ENCODE measurements at places on chromosomes 5 and 9.

DNA sequence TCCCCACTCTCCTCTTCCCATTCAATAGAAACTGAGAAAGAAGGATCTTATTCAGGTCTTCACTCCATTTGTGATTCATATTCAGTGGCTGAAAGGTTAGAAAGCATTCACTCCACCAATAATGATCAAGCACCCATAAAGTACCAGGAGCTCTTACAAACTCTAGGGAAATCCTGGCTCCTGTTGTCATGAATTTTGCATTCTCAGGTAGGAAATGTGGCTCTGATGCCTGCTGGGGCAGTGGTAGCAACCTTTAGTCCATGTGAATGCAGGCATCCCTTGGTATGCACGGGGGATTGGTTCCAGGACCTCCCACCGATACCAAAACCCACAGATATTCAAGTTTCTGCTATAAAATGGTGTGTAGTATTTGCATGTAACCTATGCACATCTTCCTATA lies 3.6 kb upstream of the RORB start:
- no peak for DNase-seq

DNA sequence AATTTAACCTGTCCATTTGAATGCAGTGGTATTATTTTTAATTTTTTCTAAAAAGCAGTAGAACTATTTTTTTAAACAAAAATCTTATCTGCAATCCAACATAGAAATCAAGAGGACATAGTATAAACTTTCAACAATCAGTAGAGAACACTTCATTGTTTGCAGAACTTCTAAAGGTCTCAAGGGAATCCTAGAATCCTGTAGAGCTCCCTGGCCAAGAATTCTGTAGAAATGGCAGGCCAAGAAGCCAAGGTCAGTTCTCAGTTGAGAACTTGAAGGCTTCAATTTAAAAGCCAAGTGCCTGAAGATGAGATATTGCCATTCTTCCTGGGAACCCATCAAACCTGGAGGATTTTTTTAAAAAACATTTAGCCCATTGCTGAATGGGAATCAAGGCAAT lies 199.2 kb upstream of the KLF4 start:
- DNase-seq = no peak

DNA sequence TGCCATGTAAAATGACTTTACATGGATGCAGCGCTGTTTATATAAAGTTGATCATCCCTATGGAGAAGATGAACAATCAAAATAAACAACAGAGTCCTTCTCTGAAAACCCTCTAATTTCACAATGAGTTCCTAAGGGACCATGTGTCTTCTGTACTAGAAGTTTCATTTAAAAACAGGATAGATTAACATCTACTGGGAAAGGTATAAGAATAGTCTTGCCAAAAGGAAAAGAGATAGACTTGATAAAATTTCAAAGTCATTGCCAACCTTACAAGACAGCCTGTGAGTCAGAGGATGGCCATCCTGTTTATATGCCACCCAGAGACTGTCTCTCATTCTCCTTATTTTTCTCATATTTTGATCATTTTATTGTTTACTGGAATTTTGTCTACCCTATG lies 367.1 kb upstream of the PDE4D start:
- DNase-seq = no peak

DNA sequence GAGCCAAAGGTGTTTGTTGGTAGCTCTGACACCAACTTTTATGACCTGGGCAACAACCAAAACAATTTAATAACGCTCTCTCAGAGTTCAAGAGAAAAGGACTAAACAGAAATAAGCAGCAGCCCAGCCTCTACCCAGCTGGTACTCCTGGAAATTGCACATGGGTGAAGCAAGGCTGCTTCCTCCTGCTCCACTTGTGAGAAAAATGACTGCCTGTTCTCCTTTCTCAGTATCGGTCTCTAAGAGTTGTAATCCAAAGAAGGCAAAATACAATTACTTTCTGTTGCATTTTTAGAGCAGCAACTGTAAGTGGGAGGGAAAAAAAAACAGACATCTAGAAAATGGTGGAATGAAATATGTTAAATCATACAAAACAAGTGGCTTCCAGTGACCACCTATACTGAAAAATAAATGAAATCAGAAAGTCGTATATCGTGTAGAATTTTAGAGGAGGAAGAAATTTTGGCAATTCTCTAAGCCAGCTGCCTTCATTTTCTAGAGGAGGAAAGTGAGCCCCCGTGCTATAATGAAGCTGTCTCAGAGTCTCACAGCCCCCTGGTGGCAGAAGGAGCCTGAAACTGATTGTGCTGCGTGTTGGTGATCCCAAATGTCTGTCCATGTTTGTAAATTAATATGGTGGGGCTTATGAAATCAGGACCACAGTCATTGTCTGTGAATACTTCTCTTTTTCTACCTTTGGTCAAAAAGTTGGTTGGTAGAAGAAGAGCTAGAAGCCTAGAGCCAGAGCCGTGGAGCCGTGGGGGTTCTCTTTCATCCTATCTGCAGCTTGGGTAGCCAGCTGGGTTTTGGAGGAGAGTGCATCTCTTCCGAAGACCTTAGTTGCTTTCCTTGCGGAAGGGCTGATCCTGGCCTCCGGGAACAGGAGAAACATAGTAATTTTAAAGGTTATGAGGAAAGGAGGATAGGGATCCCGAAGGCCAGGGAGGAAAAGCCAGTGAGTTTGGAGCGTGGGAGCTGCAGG lies 139.9 kb downstream of the PIP5K1B start:
- peak; percentile 12 for DNase-seq

DNA sequence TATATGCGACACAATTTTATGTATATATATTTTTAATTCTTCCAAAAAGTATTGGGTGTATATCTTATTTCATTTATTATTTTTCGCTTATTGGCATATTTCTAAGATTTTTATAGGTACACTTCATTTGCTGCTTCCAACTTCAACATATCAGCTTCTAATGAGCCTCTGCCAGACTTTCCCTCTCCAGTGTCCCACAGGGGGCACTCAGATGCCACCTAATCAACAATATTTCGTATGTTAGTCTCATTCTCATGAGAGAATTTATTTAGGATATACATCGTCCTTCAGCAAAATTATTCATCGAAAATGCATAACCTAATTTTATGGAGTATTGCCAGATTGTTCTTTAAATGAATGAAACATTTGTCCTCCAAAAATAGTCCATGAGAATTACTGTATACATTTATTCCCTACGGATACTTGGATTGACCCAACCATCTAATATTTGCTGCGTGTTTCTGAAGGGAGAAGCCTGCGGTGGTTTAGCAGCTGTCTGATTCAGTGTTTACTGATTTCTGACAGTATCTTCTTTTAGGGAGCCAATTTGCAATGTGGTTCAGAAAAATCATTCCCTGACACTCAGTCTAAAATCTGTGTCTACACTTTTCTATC lies 100.6 kb upstream of the SELENOP start:
- no peak for DNase-seq

DNA sequence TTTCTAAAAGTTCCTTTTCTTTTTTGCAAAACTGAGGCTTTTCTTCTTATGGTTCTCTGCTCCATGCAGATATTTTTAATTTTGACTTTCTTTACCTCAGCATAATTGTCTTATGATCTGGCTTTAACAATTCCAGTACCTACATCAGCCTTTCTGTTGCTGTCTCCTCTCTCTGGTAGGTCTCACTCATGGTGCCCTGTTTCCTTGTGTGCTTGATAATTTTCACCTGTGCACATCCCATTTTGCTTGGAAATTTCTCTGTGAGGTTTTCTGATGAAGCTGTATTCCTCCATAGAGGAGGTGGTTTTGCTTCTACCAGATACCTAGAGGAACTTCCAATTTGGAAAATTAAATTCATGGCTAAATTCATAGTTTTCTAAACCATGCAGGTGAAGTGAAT lies 2.3 kb upstream of the HSD17B3 start:
- no peak for DNase-seq

- no peak for DNase-seq
These were observed 329 bp downstream of the CDC23 start for GRCh38 chr5:138212828-138213160.

- DNase-seq = no peak
These were observed 160.6 kb downstream of the NFIB start for GRCh38 chr9:14153310-14153720.

DNA sequence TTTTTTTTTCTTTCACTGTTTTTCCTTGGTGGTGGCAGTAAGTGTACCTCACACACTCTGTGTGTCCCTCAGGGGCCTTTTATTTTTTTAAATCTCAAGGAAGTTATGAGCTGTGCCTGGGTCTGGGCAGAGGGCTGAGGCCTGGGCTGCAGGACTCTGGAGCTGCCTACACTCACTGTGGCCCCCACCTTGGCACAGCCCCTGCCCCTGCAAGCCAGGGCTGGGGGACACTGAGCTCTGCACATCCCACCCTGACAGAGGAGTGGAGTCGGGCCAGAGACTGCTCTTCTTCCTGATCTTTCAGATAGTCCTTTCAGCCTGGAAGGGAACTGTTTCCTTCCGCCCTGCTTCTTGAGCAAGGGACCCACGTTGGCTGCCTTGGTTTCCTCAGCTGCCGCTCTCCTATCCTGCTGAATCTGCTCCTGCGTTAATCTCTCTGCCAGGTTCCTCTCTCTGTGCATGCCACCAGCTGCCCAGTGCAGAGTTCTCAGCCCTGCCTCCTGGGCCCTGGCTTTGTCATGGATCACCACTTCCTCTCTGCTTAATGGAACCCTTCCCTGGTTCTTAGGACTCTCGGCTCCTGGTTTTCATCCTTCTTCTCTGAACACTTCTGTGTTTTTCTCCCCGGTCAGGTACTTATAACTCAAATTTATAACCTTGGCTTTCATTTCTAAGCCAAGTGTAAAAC lies 502.3 kb downstream of the DIRAS2 start:
- no peak for DNase-seq

DNA sequence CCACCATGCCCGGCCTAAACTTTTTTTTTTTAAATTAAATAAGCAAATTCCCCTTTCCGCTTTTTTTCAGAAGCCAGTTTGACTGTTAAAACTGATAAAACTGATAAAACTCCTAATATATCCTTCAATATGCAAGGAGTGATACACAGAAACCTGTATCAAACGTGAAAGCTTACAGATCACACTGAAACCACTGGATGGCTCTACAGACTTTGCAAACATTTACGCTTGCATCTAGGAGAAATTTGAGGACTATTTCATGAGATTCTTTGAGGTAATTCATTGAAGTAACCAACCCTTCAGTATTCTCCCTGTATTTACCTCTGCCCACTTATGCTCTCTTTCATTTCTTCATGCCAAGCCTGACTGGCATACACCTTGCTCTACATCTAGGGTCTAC lies 40.6 kb upstream of the CHD1 start:
- DNase-seq = no peak

- DNase-seq = no peak
These were observed 1314.1 kb upstream of the C9orf72 start for GRCh38 chr9:28887188-28887884.

GRCh38 chr5:24264547-24264946 lies 380.2 kb downstream of the CDH10 start:
- no peak for DNase-seq

DNA sequence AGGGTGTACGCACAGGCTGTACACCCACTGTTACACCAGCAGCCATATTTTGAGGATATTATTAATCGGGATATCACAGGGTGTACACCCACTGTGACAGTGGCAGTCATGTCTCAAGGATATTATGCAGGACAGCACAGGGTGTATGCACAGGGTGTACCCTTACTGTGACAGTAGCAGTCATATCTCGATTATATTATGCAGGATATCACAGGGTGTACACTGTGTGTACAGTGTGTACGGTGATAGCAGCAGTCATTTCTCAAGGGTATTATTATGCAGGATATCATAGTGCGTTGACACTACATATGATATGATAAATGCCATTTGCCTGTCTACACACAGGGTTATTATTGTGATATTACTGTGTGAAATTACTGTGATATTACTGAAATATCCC lies 80.5 kb upstream of the SLC25A48 start:
- DNase-seq = no peak

DNA sequence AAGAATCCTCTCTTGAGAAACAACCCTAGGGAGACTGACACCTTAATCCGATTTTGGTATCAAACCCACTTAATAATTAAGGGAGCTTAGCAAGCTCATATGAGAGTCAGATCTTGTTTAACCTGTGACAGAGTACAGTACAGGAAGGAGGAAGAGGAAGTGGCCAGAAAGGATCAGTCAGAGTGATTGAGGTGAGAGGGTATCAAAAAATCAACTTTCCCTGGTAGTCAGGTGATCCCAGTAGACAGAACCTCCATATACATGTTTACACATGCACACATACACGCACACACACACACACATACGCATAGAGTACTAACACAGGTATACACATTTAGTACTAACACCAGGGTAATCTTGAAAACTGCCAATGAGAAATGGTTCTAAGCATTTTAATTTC lies 56.8 kb downstream of the GLIS3 start:
- no peak for DNase-seq

DNA sequence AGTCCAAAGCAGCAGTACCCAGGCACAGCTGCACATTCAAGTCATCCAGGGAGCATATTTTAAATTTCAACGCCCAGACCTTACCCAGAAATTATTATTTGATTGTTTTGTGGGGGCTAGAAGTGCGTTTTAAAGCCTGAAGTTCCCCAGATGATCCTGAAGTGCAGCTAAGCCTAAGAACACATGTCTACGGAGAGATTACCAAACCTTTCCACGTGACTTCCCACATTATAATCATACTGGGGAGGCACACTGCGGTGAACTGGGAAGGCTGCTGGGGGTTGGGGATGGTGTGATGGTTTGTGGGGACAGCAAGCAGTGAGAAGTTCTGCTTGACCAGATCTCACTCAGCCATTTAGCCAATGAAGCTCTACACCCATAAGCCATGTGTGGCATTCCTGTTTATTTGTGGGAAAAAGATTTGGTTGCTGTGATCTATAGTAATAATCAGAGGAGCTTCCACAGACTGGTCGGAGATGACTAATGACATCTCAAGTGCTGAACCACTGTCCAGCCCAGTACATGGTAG lies 93.4 kb upstream of the CDH6 start:
- DNase-seq = no peak

DNA sequence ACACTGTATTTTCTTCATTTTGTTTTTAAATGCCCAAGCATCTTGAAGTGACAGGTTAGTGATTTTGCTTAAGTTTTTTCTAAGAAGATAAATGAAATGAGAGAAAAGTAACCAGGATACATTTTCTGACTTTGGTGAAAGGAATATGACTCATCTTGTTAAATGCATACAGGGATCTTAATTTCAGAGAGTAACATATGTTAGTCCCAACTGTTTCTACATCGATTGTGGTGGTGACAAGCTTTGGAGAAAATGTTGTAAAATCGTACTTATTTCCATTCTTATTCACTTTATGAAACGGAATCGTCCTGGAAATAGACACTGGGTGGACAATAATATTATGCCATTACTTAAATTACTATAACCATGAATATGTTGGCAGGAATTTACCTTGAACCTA lies 107.5 kb downstream of the KCNN2 start:
- no peak for DNase-seq

All from nucleus accumbens (tissue), 56 donors.